ENCODE measurements at places on chromosomes 5 and 9.

- DNase-seq = no peak
Observed at GRCh38 chr5:96282020-96282419, 151.0 kb downstream of the PCSK1 start.

DNA sequence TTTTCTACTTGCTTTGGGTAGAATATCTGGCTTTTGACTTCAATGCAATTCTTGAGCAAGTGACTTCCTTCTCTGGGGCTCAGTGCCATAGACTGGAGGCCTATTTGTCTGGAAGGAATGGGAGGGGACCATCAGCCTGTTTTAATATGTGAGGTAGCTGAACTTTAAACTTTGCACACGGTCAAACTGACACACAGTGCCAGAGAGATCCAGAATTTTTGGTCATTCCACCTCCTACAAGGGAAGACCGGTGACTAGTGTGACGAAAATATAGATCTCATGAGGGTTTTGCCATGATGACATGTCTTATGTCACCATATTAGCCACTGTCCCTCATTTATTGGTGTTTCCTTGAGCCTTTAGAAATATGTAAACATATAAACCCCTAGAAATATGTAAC is 44.6 kb upstream of the ZSWIM6 start:
- DNase-seq = no peak

GRCh38 chr9:68998385-68998784 is 15.5 kb downstream of the PRKACG start:
- DNase-seq = no peak

DNA sequence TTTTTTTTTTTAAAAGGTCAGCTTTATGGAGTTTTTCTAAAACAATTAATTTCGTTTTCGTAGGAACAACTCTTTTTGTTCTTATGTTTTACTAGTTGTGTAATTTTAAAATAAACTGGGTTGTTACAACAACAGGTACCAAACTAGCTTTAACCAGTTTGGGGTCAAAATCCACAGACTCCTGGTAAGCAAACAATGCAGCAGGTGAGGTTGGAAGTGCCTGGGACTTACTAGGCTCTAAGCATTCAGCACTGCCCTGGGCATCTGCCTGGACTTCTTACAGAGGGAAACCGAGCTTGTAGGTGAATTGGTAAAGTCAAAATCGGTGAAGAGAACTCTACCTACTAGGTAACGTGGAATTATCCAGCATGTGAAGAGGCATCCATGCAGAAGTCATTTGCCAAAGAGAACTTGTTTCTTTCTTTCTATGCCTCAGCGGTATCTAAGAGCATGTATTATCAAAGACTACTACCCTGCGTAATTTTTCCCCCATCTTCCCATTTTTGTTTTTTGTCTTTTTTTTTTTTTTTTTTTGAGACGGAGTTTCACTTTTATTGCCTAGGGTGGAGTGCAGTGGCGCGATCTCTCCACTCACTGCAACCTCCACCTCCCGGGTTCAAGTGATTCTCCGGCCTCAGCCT is 145.4 kb downstream of the KCTD16 start:
- DNase-seq = no peak

- DNase-seq = no peak
Observed at GRCh38 chr5:140258016-140258415, 44.9 kb downstream of the PFDN1 start.

DNA sequence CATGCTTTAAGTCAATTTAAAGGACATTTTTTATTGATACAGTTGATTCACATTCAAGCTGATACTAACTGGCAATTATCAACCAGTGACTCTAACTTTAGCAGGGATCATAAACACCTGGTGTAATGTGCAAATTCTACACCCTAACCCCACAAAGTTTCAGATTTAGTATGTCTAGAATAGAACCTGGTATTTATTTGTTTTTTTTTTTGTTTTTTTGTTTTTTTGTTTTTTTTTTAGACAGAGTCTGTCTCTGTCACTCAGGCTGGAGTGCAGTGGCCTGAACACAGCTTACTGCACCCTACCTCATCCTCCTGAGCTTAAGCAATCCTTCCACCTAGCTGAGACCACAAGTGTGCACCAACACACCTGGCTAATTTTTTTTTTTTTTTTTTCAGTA is 311.2 kb upstream of the SEMA6A start:
- no peak for DNase-seq

GRCh38 chr5:135150767-135151166 is 116.7 kb upstream of the PITX1 start:
- no peak for DNase-seq

DNA sequence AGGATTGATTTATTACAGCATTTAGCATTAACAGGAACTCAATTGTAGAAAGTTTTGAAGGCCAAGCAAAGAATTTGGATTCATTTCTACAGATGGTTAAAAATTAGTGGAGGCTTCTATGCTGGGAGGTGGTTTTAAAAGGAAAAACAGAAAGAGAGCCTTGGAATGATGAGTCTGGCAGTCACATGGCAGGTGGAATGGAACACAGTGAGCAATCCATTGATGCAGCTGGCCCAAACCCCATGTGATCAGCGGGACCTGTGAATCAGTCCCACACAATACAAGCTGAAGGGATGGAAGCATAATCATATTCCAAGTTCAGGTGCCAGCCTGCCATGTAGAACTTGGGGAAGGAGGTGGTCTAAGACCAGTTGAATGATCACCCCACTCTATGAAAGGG is 147.9 kb downstream of the PIP5K1B start:
- DNase-seq = no peak

- DNase-seq = no peak
Observed at GRCh38 chr5:176542596-176543427, 5.6 kb upstream of the RNF44 start.

DNA sequence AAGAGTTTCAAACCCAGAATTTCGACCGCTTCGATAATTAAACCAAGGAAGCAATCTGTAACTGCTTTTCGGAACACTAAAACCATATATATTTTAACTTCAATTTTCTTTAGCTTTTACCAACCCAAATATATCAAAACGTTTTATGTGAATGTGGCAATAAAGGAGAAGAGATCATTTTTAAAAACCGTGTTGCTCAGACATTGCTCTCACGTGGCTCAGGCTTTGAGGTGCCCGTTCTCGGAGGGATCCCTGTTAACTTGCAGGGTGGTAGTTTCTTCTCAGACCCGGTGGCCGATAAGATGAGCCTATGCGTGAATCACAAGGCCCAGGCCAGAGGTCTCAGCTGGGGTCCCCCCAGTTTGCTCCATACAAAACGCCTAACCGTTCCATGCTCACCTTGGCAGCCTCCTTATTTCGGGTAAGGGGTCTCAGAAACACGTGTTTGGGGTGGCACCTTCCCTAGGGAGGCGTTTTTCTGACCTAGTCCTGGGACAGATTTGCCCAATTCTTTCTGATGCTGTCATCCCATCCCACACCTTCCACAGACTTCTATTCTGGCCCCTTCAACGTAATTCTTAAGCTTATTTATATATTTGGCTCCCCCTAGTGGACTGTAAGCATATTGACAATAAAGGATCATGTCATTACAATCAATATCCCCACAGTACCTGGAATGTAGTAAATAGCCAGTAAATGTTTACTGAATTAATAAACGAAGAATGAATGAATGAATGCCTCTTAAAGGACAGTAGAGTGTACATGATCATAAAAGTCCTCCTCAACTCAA is 48.1 kb downstream of the THBS4 start:
- DNase-seq = peak; percentile 67

DNA sequence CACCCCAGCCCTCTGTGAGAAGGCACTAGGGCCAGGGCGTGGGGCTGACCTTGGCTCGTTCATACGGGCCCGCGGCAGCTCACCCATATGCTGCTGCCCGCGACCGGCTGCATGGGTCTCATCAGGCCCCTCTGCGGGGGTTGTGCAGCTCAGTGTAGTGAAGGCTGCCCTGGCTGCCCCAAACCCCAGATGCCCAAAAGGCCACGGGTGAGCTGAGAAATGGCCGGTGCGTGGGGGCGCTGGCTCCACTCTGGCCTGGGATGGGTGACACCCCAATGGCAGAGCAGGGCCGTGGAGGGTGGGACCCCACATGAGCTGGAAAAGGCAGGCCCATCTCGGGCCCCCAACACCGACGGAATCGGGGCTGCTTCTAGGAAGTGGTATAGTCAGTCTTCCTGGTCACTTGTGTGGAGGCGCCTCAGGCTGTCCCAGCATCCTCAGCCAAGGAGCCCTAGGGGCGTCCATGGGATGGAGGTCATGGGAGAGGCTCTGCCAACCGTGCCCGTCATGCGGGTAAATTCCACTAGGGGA is 19.4 kb upstream of the LRRC14B start:
- no peak for DNase-seq

GRCh38 chr5:165029099-165029870 is 1523.9 kb downstream of the MAT2B start:
- DNase-seq = no peak

All from CD4-positive, alpha-beta T cell treated with Interleukin-4 for 4 hours (primary cell).